ENCODE measurements at places on chromosomes 2 and 18.

- DNase-seq = no peak
Observed at GRCh38 chr2:8805278-8806210, 31.9 kb downstream of the KIDINS220 start.

DNA sequence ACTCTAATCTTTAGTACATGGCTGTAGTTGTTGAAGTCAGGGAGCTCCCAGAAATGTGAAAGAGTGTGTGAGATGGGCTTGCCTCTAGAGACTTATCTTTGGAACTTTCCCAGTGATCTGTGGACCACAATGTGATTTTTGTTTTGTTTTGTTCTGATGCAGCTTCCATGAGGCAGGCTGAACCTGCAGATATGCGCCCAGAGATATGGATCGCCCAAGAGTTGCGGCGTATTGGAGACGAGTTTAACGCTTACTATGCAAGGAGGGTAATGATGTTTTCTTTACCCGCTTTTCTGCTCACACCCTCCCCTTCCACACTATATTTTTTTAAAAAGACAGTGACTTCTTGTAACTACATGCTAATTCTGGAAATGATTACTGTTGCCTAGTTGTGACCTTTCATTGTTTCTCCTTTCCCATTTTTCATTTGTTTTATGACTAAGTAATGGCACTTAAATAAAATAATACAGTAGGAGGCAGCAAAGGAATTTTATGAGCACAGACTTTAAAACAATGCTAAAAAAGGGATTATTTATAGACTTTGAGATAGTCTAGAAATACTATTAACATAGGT lies 29.3 kb downstream of the BCL2L11 start:
- no peak for DNase-seq

DNA sequence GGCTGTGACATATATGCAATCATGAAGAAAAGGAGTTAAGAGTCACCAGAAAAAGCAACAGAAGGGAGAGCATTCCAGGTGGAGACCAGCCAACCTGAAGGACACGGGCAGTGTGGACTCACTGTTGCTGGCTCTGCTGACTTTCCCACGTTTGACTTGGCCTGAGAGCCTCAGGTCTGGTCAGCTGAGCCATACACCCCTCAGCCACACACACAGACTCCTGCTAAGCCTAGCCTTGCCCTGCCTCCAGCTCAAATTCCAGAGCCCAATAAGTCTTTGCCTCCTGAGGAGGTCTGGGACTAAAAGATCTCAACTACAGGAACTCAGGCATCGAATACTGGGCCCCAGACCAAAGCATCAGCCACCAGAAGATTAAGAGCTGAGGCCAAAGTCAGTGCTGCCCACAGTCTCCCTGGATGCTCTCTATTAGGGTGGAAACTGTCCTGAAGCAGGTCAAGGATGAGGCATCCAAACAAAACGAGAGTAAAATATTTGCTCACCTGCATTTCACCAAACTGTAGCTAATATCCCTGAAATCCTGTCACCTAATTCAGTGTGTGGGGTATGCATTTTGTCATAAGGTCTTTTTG lies 23.3 kb downstream of the CACNB4 start:
- DNase-seq = no peak

- DNase-seq = no peak
Observed at GRCh38 chr2:233584210-233584609, 17.6 kb upstream of the USP40 start.

GRCh38 chr2:96267159-96267971 lies 1.3 kb downstream of the CIAO1 start:
- DNase-seq = no peak

DNA sequence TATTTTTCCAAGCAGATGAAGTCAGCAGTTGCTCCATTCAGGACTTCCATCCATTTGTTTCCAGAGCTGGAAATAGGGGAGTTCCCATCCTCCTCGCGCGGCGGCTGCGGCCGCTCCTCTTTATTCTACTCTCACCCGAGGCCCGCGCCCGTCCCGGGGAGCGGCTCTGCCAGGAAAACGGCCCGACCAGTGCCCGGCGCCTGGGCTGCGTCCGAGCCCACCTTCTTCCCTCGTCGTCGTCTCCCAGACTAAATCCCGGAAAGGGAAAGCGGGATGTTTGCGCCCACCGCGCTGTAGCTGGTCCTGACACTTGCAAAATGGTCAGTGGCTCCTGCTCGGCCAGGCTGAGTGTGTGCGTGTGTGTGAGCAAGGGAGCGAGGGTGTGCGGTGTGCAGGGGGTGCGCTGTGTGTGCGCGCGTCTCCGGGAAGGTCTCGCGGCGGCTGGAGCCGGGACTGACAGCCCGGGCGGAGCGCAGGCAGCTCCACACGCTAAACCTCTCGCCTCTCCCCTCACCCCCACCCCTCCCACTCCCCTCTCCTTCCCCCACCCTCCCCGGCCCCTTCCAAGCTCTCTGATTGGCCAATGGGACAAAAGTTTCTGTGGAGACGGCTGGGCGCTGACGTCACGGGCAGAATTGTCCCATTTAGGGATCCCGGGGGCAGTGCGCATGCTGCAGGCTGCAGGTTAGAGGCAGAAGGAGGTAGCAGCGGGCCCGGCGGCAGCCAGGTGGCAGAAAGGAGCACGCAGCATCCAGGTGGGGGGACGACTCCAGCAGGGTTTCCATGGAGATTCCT lies at the start of gene NOL4:
NOL4 (minus strand) TSS at position 491 of the 795 bp plus-strand sequence. CDS start 1,660 bp downstream, outside the sequence.
- DNase-seq = peak; percentile 75

- no peak for DNase-seq
Observed at GRCh38 chr18:36229188-36229587, 41.9 kb downstream of the MOCOS start.

- DNase-seq = no peak
Observed at GRCh38 chr2:98583276-98583675, 25.0 kb downstream of the COA5 start.

- DNase-seq = no peak
Observed at GRCh38 chr2:121045245-121045644, 239.8 kb downstream of the TFCP2L1 start.
